Mesenchymal stem cell (in vitro differentiated cells and primary cell): ENCODE measurements at places on chromosomes 7 and 10.

DNA sequence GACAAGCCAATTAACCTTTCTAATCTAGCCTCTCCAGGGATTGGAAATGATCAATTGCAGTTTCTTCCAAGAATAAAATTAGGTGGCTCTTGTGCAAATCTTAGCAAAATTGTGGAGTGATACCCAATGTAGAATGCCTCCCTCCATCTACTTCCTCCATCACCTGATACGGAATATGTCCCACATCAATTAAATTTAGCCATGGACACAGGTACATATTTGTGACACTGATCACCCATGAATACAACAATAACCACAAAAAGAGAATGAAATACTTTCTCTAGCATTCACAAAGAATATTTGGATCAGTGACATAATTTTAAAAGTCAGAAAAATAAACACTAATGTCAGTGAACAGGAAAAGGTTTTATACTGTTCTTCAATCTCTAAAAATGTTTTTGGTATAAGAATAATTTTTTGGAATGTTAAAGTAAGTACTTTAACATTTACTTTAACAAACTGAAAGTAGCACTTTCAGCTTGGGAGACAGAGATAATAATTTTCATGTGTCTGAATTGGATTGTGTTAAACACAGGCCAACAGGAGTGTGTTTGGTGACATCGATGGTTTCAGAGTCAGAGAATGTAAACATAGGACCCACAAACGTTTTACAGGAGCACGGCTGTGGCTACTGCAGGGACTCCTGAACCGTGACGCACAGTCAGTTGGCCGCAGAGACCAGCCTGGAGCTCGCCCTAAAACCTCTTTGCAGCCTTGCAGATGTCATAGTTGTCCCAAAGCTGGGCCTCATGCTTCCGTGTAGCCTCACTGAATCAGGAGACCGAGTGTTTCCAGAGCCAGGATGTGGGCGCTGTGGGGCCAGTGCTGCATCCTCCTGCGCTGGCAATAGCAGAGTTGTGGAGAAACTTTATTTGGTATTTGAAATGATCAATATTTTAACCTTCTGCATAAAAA lies 7.2 kb downstream of the RBM20 start:
- DNase-seq = peak; percentile 99

- DNase-seq = no peak
Measured at GRCh38 chr7:2729031-2729892, 41.3 kb downstream of the AMZ1 start.

DNA sequence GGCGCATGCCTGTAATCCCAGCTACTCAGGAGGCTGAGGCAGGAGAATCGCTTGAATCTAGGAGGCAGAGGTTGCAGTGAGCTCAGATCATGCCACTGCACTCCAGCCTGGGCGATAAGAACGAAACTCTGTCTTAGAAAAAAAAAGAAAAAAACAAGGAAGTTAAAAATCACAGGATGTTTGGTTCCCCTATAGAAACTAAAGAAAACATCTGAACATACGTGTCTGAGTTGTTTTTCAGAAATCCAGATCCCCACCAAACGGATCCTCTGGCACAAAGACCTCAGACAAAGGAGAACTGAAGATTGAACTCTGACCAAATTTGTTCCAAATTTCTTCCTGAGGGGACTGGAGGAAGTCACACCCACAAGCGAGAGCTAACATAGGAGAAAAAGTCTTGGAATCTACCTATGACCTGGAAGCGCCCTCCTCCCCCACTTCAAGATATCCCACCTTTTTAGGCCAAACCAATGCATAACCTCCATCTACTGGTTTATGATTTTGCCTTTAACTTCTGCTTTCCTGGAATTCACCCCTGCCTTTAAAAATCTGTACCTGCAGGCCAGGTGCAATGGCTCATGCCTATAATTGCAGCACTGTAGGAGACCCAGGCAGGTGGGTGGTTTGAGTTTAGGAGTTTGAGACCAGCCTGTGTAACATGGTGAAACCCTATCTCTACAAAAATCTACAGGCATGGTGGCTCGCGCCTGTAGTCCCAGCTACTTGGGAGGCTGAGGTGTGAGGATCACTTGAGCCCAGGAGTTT lies 19.7 kb upstream of the SIRT1 start:
- DNase-seq = no peak

DNA sequence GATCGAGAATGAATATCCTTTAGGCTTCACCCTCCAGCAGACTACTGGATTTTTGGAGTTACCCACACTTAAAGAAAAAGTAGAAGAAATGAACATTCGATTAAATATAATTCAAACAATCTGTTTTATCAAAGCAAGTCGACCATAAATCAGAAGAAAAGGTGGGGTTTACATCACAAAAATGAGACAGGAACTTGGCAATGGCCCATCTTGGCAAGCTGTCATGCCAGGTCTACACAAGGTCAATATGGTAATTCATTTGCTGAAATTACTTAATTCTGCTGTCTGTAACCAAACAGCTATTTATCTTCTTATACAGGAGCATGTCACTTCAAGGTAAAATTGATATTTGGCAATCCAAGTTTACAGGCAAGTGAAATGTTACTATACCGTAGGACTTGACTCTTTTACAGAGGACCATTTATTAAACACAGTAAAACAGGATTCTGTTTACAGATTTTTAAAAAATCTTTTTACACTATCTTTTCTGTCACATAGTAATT lies 640.6 kb upstream of the NRP1 start:
- DNase-seq = no peak

DNA sequence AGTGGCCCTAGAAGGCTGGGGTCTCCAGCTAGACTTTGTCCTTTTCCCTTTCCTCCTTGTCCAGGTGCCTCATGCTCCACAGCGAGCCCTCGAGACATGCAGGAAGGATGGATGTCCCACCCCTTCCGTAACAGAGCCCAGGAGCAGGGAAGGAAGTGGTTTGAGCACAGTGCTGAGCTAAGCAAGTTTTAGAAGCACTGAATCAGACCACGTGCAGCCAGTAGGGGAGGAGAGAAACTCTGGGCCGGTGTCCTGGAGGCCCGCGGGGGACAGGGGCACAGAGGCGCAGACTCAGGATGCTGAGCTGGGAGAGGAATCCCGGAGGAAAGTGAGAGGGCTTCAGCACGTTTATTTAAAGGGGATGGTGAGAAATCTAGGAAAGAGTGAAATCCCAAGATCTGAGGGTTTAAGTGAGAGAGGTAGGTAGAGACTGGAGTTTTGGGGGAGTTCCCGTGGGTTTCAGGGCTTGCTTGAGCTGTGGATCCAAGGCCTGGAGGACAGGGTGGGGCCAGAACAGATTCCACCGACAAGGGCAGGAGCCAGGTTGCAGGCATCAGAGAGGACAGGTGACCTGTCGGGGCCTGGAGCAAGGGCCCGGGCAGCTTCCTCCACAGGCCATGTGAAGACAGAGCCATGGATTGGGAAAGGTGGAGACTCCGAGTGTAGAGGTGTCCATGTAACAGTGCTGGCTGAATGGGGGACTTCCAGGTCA lies 4.4 kb upstream of the IRF5 start:
- DNase-seq = no peak

DNA sequence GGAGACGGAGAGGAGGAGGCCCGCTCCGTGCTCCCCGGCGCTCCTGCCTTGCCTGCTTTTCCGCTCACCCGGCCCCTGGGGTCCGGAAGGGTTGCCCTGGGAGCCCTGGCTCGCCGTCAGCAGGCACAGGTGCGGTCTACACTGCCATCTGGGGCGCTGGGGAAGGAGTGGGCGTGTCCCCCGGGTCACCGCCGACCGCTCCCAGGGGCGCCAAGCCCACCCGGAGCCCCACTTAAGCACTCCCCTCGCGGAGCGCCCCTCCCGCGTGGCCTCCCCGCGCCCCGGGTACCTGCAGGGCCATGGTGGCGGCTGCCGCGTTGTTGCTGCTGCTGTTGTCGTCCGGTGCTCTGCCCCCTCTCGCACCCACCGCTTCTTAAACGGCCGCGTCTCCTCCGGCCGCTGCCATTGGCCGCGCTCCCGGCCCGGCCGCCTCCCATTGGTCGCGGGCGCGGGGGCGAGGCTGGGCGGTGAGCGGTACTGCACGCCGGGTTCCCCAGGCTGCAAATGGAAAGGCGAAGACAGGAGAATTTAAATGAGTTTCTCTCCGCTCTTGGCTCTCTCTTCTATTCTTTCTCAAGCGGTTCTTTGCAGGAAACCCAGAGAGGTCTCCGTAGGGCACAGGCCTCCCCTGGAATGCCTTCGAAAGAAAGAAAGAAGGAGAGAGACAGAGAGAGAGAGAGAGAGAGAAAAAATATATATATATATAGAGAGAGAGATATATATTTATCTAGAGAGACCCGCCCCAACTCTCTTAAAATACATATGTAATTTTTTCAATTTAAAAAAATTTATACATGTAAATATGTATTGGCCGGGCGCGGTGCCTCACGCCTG lies at the start of gene ACBD7:
Gene ACBD7, minus strand, starts transcription at position 349 of the 834 bp plus-strand sequence. Its CDS starts 48 bp downstream, at position 301.
- DNase-seq = peak; percentile 77

- peak; percentile 95 for DNase-seq
Measured at GRCh38 chr10:119250641-119251314, 43.4 kb downstream of the GRK5 start.

DNA sequence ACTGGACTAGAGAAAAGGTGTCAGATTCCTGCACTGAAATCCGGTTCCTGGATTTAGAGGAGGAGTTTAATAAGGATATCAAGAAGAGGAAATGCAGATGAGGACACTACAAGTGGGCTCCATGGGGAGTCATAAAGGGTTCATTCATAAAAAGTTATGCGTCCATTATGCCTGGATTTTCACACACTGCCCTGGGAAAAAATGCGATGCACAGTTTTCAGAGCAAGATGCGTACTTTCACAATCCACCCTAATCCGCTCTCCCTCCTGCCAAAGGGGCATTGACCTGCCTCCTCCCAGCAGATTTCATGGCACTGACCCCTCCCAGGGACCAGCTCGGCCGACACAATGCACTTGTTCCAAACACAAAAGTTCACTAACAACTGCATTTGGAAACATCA lies 42.2 kb upstream of the OPALIN start:
- no peak for DNase-seq

DNA sequence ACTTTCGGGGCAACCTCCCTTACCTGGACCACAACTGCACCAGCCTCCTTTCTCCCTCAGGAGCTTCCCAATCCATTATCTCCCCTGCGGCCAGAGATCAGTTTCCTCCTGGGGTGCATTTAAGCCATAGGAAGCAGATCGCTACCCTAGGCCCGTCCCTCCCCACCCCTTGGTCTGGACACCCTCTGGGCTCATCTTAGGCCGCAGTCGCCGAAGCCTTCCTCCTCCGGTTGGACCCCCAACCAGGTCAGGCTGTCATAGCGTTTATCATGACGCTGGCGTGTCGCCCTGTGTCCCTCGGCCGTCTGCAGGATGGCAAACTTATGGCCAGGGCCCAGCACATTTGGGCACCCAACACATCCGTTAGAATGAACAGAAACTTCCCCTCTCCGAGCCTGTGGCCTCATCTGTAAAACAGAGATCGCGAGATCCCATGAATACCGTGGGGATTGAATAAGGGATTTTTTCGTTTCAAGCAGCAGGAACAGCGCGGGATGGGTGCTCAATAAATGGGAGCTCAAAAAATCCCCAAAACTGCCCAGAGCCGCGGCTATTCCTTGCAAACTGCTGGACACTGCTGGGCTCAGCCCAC lies 669 bp upstream of the AP5Z1 start:
- DNase-seq = no peak

DNA sequence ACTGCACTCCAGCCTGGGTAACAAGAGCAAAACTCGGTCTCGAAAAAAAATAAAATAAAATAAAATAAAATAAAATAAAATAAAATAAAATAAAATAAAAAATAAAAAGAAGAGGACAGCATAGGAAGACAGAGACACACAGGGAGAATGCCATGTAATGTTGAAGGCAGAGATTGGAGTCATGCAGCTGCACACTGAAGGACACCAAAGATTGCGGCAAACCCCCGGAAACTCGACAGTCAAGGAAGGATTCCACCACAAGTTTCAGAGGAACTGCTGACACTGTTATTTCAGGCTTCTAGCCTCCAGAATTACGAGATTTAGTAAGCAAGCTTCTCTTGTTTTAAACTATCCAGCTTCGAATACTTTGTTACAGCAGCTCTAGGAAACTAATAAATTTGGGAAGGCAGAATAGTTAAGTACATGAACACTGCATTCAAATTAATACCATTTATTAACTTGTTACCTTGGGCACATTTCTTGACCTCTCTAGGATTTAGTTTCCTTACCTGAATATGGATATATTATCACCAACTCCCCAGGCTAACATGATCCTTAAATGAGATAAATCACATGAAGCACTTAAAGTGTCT lies 9.5 kb downstream of the CPED1 start:
- no peak for DNase-seq

DNA sequence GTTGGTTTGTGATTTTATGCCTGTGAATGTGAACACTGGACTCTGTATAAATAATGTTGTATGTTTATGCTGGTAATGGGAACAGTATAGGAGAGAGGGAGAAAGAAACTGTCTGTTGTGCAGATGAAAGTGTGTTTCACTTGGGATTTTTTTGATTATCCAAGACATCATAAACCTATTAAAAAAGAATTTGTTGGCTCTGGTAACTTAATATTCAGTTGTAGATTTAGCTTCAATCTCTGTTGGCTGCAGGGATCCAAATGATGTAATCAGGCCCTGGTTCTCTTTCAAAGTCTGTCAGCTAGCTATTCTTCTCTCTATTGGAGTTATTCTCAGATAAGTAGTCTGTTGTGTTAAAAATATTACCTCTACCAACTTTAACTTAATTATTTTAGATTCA lies 168.8 kb upstream of the RHOBTB1 start:
- DNase-seq = no peak

DNA sequence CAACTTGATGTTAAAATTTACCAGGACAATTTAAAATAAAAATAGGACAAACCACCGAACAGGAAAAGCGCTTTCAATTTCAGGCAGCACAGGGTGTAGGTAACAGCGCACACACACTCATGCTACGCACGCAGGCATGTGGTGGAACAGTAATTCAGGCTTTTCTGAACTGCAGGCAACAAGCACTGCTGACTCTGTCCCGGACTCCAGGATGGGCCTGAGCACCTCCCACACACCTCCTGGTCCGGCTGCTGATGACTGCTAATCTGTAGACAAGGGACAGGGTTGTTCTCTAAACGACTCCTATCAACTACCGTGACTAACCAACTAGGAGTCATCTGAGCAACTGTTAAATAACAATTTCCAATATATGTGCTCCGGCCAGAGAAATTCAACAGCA lies 192.6 kb upstream of the FRMD4A start:
- no peak for DNase-seq

DNA sequence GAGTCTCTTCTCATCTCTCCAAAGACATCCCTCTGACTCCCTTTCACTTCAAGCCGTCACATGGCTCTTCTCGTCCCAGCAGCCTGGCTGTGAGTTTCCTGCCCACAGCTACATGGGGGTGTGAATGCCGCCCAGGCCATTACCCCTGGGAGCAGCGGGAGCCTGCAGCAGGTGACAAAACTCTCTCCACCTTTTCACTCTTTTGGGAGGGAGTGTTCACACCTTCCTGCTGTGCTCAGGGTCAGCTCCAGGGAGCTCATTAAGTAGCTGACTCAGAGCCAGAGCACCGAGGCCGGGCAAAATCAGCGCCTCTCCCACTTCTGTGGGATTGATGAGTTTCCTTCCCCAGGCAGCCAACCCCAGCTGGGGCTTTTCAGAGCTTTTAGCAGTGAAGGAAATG lies 271.3 kb downstream of the TYW1 start:
- peak; percentile 7 for DNase-seq
